ENCODE measurements at places on chromosomes 11 and 22. TPM values are rescaled to one million over a fixed set of nuclear protein-coding genes. Genes with fewer than 3 reads are reported as not detected.

ABCG4 gene
- not detected for total RNA-seq

YPEL4 gene
- total RNA-seq = 1.3 TPM

SAA2 gene
- 105 TPM for total RNA-seq

GRCh38 chr11:106088896-106089295 is 11.4 kb downstream of the AASDHPPT start:
- peaks cover 10% of the 10 kb centered on the region for H3K4me1 ChIP-seq
- H3K4me3 ChIP-seq = no peak overlapping the region
- no peak overlapping the region for H3K27ac ChIP-seq

DNA sequence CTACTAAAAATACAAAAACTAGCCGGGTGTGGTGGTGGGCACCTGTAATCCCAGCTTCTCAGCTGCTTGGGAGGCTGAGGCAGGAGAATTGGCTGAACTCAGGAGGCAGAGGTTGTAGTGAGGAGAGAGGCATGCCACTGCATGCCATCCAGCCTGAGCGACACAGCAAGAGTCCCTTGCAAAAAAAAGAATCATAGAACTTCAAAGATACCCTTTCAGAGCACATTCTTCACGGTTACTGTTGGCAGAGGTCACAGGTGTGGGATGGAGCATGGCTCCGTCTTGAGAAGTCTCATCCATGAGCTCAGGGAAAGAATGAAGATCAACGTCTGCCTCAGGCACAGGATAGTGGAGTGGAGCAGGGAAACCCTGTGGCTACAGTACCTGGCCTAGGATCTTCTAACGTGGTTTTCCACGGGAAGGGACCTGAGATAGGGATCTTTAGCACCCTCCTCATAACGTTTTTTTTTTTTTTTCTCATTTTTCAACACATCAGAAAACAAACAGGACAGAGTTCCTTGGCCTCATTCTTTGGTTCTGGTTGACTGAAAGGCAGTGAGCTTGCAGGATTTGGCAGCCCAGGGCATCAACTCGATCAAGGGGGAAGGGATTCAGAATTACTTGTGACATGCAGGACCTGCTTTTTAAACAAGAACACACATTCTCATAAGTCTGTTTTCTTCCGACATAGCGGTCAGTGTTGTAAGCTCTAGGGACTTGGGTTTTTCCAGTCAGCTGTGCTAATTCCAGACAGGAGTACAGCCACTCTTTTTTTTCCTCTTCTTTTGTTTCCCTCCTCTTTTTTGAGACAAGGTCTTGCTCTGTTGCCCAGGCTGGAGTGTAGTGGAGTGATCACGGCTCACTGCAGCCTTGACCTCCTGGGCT is 22.8 kb downstream of the F2 start:
- H3K4me1 ChIP-seq = no peaks in the 10 kb centered on the region
- peaks cover 33% of the 10 kb centered on the region for H3K36me3 ChIP-seq
- DNase-seq = no peak
- no peak overlapping the region for H3K4me3 ChIP-seq

DNA sequence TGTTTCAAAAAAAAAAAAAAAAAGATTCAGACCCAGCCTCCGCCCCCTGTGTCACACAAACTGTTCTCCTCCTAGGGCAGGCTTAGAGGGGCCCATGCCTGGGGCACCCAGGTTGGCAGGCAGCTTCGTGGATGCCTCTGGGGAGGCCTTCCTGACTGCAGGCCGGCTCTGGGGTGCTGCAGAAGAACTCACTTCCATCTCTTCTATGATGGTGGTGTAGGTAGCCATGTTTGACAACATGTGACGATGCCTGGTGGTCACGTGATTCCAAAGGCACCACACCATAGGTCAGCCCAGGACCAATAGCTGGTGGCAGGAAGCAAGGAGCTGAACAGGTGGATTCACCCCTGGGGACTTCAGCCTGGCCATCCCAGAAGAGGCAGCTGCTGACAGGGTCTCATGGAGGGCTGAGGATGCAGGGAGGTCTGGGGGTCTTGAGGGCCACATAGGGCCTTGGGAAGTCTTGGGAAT is 24.1 kb upstream of the CELSR1 start:
- H3K4me3 ChIP-seq = no peak overlapping the region
- H3K27ac ChIP-seq = no peak overlapping the region
- H3K27me3 ChIP-seq = no peaks in the 10 kb centered on the region
- no peak for DNase-seq
- no peaks in the 10 kb centered on the region for H3K4me1 ChIP-seq
- no peaks in the 10 kb centered on the region for H3K36me3 ChIP-seq

GRCh38 chr11:115418626-115419025 is 85.6 kb downstream of the CADM1 start:
- H3K4me1 ChIP-seq = no peaks in the 10 kb centered on the region
- no peak for DNase-seq
- H3K27me3 ChIP-seq = no peaks in the 10 kb centered on the region
- no peak overlapping the region for H3K4me3 ChIP-seq
- H3K27ac ChIP-seq = no peak overlapping the region

MUC15 gene
- 12.1 TPM for total RNA-seq

- H3K4me1 ChIP-seq = peaks cover 40% of the 10 kb centered on the region
- no peaks in the 10 kb centered on the region for H3K27me3 ChIP-seq
- DNase-seq = no peak
- no peak overlapping the region for H3K27ac ChIP-seq
Observed at GRCh38 chr11:34344410-34344767, 13.4 kb downstream of the ABTB2 start.

- no peak for DNase-seq
- no peaks in the 10 kb centered on the region for H3K36me3 ChIP-seq
- H3K27ac ChIP-seq = no peak overlapping the region
- H3K4me1 ChIP-seq = no peaks in the 10 kb centered on the region
- no peaks in the 10 kb centered on the region for H3K27me3 ChIP-seq
Observed at GRCh38 chr11:60629399-60629798, 70.0 kb upstream of the MS4A8 start.

LRRN4CL gene
- 0.57 TPM for total RNA-seq

GRCh38 chr11:76415073-76415472 is 29.7 kb upstream of the EMSY start:
- H3K27me3 ChIP-seq = no peaks in the 10 kb centered on the region
- DNase-seq = no peak
- H3K4me3 ChIP-seq = no peak overlapping the region
- no peak overlapping the region for H3K27ac ChIP-seq
- no peaks in the 10 kb centered on the region for H3K4me1 ChIP-seq

GRCh38 chr22:29260031-29260560 is 7.7 kb downstream of the RHBDD3 start:
- peaks cover 18% of the 10 kb centered on the region for H3K36me3 ChIP-seq
- H3K4me1 ChIP-seq = no peaks in the 10 kb centered on the region
- no peak overlapping the region for H3K27ac ChIP-seq
- H3K27me3 ChIP-seq = no peaks in the 10 kb centered on the region
- no peak for DNase-seq
- H3K4me3 ChIP-seq = no peak overlapping the region

RAD9A gene
- 19.7 TPM for total RNA-seq

DNA sequence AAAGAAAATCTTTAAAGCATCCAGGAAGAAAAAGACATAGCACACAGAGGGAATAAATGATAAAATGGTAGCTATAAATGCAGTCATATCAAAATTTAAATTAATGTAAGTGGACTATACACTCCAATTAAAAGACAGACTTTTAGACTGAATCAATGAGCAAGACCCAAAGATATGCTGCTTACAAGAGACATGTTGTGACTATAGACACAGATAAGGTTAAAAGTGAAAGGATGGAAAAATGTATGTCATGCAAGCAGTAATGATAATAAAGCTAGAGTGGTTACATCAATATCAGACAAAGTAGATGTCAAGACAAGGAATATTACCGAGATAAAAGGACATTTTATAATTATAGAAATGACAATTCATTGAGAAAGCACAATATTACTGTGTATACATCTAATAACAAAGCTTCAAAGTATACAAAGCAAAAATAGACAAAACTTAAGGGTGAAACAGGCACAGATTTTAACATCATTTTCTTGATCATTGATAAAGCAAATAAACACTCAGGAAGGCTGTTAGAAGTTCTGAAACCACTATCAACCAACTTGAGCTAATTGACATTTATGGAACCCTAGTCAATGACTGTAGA is 22.8 kb upstream of the MUC5AC start:
- H3K27me3 ChIP-seq = no peaks in the 10 kb centered on the region
- peaks cover 4% of the 10 kb centered on the region for H3K4me1 ChIP-seq
- no peaks in the 10 kb centered on the region for H3K36me3 ChIP-seq
- DNase-seq = no peak
- no peak overlapping the region for H3K4me3 ChIP-seq

DNA sequence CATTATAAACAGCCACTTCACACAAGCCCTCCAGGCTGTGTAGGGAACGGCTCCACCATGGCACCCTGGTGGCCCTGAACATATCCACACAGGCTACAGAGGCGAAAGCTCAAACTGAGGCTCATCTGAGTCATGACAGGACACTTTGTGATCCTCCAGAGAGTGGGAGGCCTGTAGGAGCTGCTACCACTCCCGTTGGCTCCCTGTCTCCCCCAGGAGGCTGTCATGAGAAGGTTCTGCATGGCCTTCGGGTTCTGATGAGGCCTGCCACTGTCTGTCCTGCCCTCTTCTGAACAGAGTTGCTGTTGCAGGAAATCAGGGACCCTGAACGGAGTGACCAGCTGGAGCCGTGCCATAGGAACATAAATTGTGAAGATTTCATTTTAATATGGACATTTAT is 23.8 kb upstream of the ALDH3B2 start:
- H3K4me3 ChIP-seq = no peak overlapping the region
- no peaks in the 10 kb centered on the region for H3K36me3 ChIP-seq
- no peak overlapping the region for H3K27ac ChIP-seq
- no peaks in the 10 kb centered on the region for H3K27me3 ChIP-seq

GRCh38 chr11:33643167-33643824 is 57.3 kb downstream of the C11orf91 start:
- no peak overlapping the region for H3K27ac ChIP-seq
- H3K27me3 ChIP-seq = no peaks in the 10 kb centered on the region
- H3K4me1 ChIP-seq = no peaks in the 10 kb centered on the region
- no peak overlapping the region for H3K4me3 ChIP-seq

GRCh38 chr11:73268671-73269271 is 3.4 kb upstream of the P2RY6 start:
- peaks cover 3% of the 10 kb centered on the region for H3K27me3 ChIP-seq
- no peak overlapping the region for H3K27ac ChIP-seq
- H3K4me3 ChIP-seq = no peak overlapping the region
- H3K36me3 ChIP-seq = no peaks in the 10 kb centered on the region
- H3K4me1 ChIP-seq = peaks cover 17% of the 10 kb centered on the region

CLCF1 gene
- 9.8 TPM for total RNA-seq

DNA sequence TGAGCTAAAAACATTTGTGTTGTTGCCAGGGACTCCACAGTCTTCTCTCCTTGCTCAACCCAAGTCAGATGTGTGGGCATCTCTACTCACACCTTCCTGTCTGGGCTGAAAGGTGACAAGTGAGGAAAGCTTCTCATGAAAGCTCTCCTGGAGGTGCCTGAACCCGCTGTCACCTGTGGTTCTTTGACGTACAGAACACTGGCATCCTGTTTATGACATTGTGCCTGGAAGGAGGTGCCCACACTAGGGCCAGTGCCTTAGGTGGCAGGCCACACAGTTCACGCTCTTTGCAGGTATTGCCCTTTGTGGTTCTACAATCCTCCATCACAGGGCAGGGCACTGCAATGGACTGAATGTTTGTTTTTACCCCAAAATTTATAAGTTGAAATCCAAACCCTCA is 108.5 kb downstream of the CD44 start:
- no peaks in the 10 kb centered on the region for H3K36me3 ChIP-seq
- no peak overlapping the region for H3K27ac ChIP-seq
- no peak overlapping the region for H3K4me3 ChIP-seq
- no peaks in the 10 kb centered on the region for H3K27me3 ChIP-seq
- H3K4me1 ChIP-seq = no peaks in the 10 kb centered on the region

SLC35F2 gene
- 6.0 TPM for total RNA-seq

GRCh38 chr22:36439481-36440271 is 41.8 kb downstream of the TXN2 start:
- DNase-seq = peak; percentile 48
- H3K27me3 ChIP-seq = no peaks in the 10 kb centered on the region
- H3K4me1 ChIP-seq = peaks cover 21% of the 10 kb centered on the region
- no peaks in the 10 kb centered on the region for H3K36me3 ChIP-seq

DNA sequence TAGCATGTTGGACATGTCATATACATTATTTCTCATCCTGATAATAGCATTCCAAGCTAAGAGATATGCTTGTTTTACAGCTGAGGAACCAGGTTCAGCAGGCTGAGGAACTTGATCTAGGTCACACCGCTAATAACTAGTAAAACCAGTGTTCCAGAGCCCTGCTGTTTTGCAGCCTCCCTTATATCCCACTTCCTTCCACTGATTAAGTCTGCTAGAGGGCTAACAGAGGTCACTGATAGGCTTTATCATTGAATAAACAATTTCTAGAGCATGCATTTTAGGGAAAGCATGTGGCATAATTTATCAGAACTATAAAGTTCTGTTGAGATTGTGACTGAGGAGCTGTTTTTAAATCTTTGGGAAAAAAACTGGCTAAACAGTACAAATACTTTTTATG is 54.0 kb downstream of the UVRAG start:
- no peaks in the 10 kb centered on the region for H3K4me1 ChIP-seq
- no peaks in the 10 kb centered on the region for H3K27me3 ChIP-seq
- DNase-seq = no peak
- no peak overlapping the region for H3K4me3 ChIP-seq
- H3K36me3 ChIP-seq = no peaks in the 10 kb centered on the region

MUC5B gene
- 41.3 TPM for total RNA-seq
